Activated naive CD4-positive, alpha-beta T cell (primary cell): ENCODE measurements at places on chromosomes 7 and 10.

GRCh38 chr7:67453580-67454380 lies 457.1 kb downstream of the TYW1 start:
- no peak for DNase-seq

GRCh38 chr7:126210707-126211106 lies 1042.0 kb downstream of the GRM8 start:
- DNase-seq: no peak

DNA sequence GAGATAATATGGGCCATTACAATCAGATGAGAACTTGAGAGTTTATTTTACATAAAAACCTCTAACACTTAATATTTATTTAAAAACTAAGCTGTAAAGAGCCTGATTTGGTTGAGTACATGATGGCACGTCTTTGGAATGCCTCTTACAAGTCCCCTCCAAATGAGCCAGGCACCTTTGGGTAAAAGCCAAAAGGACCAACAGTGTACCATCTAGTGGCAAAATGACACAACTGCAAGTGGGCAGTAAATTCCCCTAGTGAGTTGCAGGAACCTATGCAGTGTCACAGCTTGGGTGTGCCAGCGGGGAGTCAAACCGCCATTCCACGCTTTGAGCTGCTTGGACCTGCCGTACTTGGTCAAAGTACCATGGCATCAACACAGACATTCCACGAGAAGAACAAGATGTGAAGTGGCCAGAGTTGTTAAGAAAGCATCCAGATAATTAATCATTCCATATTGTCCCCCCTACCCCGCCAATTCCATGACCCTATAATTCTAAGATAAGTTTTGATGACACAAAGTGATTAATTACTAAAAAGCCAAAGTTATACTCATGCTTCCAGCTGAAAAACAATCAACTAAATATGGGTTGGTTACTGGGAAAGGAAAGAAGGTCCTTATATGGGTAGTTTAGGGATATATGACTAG lies 115.2 kb downstream of the SORBS1 start:
- DNase-seq: no peak

GRCh38 chr7:50349963-50350944 lies 45.7 kb downstream of the IKZF1 start:
- peak; percentile 55 for DNase-seq

GRCh38 chr10:22823109-22823508 lies 104.7 kb upstream of the ARMC3 start:
- DNase-seq: no peak

- DNase-seq: no peak
Measured at GRCh38 chr7:84746353-84746752, 440.5 kb downstream of the SEMA3D start.

DNA sequence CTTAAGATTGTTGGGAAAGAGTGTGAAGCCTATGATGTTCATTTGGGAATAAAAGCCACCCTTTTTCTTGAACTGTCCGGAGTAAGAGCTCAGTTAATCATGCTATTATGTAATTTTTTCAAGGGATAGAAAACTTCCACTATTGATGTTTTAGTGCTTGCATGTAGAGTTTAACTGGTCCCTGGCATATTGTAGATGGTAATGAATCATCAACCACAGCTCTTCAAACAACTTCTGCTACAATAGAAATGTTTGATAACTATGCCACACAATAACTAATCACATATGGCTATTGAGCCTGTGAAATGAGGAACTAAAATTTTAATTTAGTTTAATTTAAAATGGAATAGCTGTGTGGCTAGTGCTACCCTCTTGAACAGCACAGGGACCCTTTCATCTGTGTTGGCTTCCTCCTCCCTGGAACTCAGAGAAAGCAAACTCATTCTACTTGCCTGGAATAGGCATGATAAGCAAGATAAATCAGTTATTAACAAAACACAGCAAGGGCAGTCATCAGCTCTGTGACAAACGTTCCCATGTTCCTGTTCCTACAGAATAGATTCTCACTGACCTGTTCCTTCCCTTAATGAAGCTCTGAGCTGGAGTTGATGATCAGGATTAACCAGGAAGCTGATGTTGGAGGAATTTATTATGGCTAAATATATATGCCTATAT lies 4.9 kb upstream of the SRI start:
- DNase-seq: no peak

DNA sequence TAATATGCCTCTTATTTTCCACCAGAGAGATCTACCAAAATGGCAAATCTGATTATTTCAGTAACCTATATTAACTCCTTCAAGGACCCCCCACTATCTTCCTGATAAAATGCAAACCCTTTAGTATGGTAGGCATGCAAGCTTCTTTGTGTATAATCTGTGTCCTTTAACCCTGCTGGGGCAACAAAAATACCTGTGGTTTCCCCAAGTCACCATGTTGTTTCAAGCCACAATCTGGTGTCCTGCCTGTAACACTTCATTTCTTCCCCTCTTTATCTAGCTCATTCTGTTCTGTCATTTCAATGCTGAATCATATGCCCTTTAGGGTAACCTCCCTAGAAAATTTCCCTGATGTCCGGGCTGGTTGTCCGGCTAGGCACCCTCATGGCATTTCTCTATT lies 5.3 kb downstream of the CALCR start:
- no peak for DNase-seq

DNA sequence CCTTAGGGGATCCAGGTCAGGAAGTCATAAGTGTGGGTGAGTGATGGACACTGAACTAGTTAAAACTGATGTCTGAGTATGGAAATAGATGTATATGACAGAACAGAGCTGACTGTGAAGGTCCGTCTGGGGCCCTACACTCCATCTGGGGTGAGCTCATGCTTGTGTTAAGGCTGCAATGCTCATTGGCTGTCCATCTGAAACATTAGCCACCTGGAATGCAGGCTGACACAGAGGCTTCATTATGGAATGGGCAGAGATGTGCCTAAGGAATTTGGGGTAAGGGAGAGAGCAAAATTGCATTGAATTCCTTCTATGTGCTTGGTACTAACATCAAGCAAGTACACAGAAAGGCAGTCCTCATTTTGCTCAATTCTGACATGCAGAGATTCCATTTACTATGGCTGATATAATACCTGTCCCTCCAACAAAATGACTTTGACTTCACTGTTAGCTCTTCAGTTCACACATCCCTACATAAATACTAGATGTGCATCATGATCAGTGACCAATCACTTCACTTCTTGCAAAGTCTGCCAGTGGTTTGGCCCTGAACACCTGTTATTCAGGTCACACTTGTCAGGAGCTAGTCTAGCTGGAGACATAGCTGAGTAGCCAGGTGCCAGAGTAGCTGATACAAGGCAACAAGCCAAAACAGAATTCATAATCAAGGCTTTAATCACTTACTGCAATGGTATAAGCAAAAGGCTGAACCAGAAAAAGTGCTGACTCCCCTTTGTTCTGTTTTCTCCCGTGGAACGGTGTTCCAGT lies 128.9 kb upstream of the VWC2 start:
- DNase-seq: no peak

DNA sequence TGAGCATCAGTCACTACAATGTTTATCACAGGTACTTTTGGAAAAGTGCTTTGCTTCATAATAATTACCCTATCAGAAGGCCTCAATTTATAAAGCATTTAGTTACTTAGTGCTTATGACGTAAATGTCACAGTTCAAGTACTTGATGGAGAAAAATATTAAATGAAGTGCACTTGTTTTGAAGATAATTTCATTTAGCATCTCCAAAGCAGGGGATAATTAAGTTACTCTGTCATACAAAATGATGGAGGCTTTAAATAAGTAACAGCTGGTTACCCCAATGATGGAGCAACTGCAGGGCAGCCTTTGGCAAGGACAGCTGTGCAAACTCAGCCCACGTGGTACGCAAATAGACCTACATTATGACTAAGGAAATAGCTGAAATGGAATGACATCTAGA lies 768.8 kb downstream of the GRM8 start:
- DNase-seq: no peak

DNA sequence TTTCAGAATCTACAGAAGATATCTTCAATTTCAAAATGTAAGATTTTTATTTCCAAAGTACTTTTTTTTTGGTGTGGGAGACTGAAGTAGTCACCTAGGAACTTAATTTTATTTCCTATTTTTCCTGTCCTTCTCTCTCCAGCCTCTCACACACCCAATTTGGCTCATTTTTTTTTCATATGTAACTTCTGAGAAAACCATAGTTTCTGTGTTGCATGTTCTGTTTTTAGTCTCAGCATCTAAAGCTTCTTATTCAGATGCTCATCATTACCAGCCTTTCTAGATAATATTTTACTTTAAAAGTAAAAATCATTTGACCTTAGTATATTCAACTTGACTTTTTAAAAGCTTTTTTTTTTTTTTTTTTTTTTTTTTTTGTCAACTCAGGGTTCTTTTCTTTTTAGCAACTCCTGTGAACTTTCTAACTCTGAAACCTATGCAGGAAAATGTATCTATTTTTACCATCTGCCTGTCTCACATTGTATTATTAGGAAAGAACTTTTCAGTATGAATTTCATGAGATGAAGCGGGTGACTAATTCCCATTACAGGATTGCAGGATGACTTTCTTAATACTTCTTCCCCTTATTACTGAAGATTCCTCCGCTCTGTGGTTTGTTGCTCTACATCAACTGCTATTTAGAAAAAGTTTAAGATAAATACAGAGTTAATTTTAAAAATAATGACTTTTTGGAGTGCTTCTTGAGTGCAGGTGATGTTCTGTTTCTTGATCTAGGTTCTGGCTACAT lies 73.6 kb upstream of the LSM8 start:
- no peak for DNase-seq
